ENCODE measurements at places on chromosomes 11 and 22.

- no peak for DNase-seq
These were observed 1.2 kb upstream of the TSSK2 start for GRCh38 chr22:19129871-19130270.

- no peak for DNase-seq
These were observed 75.4 kb upstream of the DDI1 start for GRCh38 chr11:103961010-103961409.

- no peak for DNase-seq
These were observed 40.5 kb downstream of the TPCN2 start for GRCh38 chr11:69089258-69089657.

DNA sequence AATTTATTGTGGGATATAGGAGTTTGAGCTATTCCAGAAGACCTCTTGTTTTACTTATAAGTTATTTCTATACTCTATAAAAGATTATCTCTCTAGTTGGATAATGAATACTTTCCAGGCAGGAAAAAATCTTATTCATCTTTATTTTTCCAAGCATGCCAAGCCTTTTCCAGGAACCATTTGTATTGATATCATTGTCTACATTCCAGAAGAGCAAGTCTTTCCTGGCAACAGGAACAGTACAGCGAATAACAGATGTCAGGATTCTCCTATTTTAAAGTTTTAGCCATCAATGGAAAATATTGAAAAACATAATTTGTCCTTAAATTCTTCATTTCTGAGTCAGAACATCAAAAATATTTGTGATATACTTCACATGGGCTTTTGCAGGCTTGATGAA is 5.2 kb upstream of the NXPE1 start:
- DNase-seq: no peak

DNA sequence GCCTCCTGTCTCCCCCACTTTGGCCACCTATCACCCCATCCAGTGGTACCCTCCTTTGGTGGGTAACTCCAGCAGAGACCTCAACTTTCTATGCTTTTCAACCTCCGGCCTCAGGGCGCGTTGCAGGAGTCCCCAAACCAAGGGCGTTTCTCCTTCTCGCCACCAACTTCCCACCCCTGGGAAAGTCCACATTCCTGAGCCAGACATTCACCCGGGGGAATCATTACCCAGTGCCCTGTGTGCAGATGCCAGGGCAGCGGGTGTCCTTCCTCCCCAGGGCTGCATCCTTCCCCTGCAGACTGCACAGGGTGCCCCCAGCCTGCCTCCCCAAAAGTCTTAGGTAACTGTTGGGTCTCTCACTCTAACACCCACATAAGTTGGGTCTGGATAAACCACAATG is 26.4 kb downstream of the MYEOV start:
- no peak for DNase-seq

DNA sequence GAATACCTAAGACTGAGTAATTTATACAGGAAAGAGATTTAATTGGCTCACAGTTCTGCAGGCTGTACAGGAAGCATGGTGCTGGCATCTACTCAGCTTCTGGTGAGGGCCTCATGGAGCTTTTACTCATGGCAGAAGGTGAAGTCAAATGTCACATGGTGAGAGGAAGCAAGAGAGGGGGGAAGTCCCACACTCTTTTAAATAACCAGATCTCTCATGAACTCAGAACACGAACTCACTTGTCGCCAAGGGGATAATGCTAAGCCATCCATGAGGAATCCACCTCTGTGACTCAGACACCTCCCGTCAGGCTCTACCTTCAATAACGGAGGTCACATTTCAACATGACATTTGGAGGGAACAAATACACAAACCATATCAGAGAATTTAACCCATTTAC is 42.2 kb downstream of the BIRC2 start:
- no peak for DNase-seq

GRCh38 chr22:36258701-36259614 is 6.0 kb downstream of the APOL1 start:
- DNase-seq: no peak

DNA sequence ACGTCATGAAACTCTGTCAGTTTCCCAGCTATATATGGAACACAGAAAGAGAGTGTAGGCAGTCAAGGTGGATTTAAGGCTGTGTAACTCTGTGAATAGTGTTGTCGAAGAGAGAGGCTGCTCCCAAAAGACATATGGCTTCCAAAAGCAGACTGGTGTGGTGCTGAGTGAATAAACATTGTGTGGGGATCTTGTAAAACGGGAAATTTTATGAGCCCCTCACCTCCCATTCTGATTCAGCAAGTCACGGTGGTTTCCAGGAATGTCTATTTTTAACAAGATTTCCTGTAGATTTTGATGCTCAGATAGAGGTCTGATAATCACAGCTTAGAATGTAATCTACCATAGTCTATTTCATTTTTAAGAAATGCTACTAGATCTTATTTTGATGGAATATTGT is 67.9 kb downstream of the SESN3 start:
- DNase-seq: no peak

GRCh38 chr22:31105282-31105929 is 2.0 kb downstream of the SELENOM start:
- DNase-seq: no peak

DNA sequence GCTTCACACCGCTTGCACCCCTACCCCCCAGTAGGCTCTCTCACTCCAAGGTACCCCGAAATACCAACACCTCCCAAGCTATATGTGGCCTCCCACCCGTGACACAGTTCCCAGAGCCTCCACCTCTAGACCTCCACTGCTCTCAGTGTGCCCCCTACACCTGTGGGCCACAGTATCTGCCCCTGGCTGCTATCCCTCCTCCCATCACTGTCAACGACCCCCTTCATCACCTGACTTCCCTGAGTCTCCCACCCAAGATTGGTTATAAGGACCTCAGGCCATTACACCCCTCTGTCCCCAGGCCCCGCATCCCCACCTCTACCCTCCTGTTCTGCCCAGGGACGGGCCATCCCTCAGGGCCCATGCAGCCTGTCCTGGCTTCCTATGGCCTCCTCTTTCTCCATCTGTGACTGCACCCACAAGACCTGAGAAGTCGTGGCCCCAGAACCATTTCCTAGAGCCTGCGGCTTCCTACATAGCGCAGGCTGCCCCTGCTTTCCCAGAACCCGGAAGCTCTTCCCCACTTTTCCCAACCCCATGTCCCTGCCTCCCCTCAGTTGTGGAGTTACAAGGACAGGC is 734 bp downstream of the ACR start:
- no peak for DNase-seq

GRCh38 chr11:80065086-80065485 is 624.3 kb upstream of the TENM4 start:
- no peak for DNase-seq

GRCh38 chr11:126284829-126285228 is 1.9 kb downstream of the TIRAP start:
- peak; percentile 67 for DNase-seq

DNA sequence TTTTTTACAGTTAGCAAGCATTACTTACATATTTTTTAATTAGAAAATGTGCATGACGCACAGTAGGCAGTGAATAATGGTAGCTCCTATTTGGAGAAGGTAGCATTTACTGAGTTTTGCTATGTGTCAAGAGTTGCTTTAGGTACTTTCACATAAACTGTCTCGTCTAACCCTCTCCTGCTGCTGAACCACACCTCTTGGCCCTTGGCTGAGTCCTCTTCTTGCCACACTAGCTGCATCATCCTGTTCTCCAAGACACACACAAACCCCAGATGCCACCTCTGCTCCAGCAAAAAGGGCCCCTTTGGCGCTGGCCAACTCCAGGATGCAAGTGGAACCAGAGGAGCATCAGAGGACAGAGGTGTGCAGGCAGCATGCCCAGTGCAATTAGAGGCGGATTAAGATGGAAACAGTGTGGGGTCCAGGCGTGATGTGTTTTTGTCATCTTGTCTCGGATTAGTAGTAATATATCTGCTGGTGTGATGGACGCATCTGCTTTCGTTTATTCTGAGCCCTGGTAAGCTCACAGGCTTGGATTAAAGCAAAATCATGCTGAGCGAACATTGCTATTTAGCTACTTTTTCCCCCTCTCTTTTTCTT is 367.0 kb upstream of the CADM1 start:
- DNase-seq: no peak

GRCh38 chr22:48926643-48927042 is 901.0 kb downstream of the BRD1 start:
- DNase-seq: no peak

GRCh38 chr11:76293189-76293631 is 86.9 kb upstream of the WNT11 start:
- no peak for DNase-seq

GRCh38 chr11:72807021-72807693 is 7.1 kb upstream of the ATG16L2 start:
- DNase-seq: no peak

DNA sequence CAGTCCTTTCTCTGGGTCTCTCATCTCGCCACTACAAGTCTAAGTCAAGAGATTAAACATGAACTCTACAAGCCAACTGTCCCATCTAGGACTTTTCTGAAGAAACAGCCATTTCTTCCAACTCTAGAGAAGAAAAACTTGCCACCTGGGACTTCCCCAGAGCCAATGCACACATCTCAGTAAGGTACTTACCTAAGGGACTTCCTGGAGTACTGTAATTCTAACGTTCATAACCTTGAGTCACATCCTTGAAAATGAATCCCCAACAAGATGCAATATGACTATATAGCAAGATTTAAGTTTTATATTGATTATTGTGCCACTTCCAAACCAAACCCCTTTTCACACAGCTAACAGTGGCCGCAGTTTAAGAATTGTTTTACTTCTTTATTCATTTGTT is 11.9 kb upstream of the ISX start:
- DNase-seq: no peak

DNA sequence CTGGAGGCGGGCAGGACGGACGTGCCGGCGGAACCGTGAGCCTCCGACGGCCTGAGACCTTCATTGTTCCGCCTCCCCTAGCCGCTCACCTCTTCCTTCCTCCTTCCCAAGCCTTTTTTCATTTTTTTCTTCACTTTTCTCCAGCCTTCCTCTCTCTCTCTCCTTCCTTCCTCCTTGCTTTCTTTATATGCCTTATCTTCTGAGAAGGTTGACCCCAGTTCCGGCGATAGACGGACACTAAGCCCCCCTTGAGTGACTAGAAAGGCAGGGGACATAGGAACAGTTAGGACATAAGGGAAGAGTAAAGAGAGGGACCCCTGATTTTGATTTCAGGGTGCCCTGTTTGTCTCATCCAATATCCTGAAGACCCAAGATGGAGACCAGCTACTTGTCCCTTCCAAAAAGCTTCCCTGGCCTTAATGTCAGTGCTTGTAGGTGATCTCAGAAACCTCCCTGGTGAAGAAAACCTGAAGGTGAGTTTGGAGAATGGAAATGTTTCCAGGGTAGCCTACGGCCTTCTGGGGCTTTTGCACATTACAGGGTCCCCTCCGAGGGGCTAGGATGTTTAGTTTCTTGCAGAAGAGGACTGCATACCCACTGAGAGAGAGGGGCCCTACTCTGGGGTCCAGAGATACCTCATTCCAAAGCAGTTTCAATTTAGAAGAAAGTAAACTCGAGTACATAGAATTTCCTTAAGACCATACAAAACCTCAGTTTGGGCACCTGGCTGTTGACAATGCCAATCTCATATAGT is 3.5 kb downstream of the ADM start:
- no peak for DNase-seq

- no peak for DNase-seq
These were observed 5.4 kb downstream of the CCDC86 start for GRCh38 chr11:60847281-60847680.
